ENCODE measurements at places on chromosomes 7 and 10.

DNA sequence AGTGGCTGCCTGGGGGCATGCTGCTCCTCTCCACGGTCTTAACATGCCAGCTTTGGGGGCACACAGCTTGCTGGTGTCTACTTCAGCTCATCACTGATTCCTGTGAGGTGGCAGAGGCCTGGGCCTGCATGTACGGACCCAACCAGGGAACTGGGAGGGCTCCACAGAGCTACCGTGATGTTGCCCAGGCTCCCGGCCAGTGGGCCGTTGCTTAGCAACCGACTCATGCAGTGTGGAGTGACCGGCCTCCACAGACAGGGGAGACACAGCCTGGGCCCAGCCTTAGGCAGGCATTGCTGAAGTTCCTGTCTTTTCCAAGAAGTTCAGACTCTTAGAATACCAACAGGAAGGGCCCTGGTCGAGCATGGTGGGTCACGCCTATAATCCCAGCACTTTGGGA is 25.8 kb upstream of the SH2B2 start:
- no peak for DNase-seq

DNA sequence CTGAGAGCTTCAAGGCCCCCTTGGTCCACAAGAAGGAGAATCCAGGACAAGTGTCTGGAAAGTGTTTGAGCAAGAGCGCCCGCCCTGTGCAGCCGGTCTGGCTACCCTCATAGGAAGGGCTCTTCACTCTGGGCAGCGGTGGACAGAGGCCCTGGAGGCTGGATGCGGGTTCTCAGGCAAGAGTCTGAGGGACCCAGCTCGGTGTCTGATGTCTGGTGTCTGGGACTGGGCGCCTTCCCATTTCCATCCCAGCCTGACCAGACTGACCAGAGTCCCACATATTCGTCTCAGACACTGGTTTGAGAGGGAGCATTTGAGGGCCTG is 59.8 kb downstream of the HK1 start:
- DNase-seq = no peak

DNA sequence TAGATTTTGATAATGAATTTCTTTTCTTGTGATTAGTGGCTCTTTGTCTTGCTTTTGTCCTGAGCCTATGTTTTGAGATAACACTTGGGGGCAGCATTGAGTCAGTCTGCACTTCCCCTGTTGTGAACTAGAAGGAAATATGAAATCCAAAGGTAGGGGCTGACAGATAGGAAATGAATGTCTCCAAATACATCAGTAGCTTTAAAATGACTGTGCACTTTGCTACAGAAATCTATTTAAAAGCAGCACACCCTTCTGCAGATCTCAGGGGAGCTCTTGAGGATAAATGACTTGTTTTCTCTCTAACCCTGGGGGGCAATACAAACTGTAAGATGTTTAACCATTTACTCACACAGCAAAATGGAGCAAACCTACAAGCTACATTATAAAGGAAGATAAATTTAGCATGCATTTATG is 176.0 kb upstream of the MYO3A start:
- no peak for DNase-seq

- DNase-seq = no peak
Measured at GRCh38 chr7:155879592-155879991, 67.3 kb upstream of the SHH start.

DNA sequence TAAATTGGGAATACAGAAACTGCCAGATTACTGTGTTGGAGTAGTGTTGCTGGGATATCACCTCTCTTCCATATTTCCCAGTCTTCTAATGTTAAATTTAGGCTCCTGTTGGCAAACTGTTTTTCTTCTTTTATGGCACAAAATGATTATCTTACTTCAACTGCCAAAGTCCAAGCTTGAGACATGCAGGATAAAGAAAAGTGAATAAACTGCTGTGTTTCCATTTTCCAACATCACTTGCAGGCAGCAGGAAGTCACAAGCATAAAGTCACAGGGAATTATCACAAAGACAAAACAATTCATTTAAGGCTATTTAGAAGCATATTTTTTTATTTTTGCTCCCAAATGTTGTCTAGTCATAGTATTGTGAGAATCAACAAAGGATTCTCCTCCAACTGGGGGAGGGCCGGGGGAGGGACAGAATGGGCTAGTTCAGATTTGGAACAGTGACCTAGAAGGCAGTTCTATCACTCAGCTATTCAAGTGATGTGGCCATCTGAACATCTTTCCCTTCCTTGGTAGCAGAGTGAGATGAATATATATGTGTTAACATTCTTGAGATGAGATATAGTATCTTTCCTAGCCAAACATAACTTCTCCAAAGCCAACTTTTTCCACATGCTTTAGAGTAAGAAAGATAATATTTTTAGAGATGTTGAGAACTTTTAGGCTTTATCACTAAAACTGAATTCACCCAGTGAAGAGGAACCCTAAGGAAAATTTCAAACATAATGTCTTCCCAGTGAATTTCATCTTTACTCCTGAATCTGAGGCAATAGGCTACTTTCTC is 364.7 kb downstream of the CTNNA3 start:
- no peak for DNase-seq

GRCh38 chr7:97016381-97017191 is 8.0 kb downstream of the DLX5 start:
- no peak for DNase-seq

DNA sequence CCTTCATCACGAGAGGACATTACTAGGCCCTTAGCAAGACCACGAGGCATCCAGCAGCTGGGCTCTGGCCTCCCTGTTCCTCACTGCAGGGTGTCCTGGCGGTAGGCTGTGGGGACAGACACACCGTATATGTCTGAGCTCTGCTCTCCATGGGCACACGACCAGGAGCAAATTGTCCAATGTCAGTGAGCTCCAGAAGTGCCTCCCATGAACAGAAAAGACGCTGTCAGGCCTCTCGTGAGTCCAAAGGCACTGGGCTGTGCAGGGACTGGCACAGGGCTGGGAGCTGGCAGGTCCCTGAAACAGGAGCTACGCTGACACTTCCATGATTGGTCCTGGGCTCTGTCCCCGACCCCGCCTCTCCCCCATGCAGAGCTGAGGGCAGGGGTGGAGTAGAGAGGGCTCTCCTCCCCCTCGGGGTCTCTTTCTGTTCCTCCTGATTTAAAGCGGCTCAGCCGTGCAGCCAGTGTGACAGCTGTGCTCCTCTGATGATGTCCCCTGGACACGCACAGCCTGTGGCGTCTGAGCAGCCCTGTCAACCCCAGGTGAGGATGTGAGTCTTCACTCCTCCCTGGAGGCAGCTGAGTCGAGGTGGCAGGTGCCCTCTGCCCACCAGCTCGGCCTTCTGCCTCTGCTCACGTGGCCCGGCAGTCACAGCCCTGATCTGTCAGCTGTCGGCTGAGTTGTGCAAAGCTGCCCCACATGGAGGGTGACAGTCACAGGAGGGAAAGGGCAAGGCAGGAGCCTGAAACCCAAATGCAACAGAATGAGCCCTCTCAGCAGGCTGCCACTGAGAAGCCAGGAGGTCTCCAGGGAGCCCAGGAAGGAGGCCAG is 13.0 kb downstream of the ANTXRL start:
- no peak for DNase-seq

GRCh38 chr10:29689001-29689400 is 54.2 kb upstream of the SVIL start:
- peak; percentile 46 for DNase-seq

GRCh38 chr7:42236976-42237810 is at the start of gene GLI3:
Gene GLI3, minus strand, starts transcription at chr7:42237209. Its CDS starts 13,956 bp downstream, at chr7:42223253.
- DNase-seq = no peak

DNA sequence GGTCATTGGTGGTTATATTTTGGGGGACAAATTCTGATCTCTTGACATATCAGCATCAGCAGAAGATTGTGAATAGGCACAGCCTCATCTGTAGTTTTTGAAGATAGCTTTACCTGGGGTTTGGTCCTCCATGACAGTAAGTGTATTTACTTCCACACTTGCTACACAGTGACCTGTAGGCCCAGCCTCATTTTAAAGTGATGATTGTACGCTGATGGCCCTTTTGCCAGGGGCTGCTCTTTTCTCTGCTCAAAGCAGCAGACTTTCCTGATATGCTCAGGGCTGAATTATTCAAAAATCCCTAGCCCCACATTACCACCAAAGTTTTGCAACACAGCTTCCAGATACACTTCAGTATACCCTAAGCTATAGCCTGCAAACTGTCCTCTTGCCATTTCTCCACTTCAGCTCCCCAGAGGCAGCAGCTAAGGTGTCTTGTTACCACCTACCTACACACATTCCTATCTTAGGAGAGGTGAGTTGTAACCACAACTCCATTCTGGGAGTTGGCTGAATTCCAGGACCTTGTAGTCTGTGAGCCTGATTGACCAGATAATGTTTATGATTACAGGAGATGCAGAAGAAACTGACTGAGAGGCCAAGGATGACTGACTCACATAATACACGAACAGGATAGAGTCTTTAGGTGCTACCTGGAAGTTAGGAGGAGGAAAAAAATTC is 6.0 kb downstream of the ASB4 start:
- DNase-seq = no peak

GRCh38 chr10:13298748-13299436 is 972 bp downstream of the PHYH start:
- DNase-seq = no peak

GRCh38 chr7:45969940-45970339 is 48.9 kb upstream of the IGFBP3 start:
- no peak for DNase-seq

- DNase-seq = no peak
Measured at GRCh38 chr7:143410521-143411004, 1.9 kb upstream of the EPHA1 start.

- no peak for DNase-seq
Measured at GRCh38 chr10:81909453-81909852, 34.5 kb downstream of the NRG3 start.

DNA sequence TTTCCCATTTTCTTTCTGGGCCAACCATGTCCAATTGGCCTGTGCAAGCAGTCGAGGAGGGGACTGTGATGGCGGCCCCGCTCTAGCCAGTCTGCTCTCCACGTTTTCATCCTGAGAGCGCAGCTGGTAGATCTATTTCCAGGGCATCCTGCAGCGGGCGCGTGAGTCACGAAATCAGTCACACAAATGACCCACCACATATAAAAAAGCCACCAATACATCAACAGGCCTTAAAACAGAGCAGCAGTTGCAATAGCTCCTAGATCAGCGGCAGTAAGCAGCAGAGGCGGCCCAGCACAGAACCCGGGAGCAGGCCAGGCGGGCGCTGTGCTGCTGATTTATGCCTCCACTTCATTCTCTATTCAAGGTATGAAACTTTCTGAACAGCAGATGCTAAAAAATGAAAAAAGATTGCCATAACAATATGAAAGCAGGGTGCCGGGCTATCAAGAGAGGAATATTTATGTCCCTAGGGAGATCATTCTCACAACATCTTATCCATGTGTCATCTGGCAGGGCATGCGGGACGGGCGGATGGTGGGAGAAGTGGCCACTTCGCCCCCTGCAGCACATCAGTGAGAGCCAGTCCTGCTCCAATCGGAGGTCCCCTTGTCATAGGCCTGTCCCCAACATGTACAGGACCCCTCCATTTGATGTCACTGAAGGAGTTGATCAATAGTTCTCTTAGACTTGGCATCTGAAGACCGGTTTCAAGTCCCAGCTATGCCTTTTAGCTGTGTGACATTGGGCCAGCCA is 98.0 kb upstream of the GPR26 start:
- no peak for DNase-seq

DNA sequence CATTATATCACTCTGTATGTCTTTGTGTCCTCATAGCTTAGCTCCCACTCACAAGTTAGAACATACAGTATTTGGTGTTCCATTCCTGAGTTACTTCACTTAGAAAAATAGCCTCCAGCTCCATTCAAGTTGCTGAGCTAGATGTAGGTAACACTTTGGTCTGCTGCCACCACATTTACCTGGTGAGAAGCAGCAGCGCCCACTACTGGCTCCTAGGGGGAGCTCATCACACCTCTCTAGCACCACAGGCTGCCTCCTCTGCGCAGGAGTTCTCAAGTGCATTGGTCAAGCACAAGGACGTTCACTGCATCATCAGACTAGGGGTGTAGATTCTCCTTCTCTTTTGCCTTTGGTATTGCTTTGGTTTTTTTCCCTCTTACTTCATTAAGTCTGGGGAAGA is 530.9 kb upstream of the AUTS2 start:
- no peak for DNase-seq

DNA sequence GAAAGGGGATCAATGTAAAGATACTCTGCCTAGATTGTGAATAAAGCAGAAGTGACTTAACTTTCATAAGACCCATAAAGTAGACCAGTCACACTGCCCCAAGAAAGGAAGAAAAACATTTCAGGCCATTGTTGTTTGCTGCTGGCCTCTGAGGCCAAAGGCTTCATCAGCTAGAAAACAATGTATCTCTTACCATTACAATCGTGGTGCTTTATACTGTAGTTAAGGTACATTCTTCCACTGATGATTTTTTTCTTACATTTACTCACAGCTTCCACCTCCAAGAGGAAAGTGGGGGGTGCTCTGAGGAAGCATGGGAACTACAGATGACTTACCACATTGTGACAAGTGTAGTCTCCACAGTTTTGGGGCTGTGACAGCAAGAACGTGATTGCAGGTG is 68.6 kb downstream of the NRG3 start:
- no peak for DNase-seq

DNA sequence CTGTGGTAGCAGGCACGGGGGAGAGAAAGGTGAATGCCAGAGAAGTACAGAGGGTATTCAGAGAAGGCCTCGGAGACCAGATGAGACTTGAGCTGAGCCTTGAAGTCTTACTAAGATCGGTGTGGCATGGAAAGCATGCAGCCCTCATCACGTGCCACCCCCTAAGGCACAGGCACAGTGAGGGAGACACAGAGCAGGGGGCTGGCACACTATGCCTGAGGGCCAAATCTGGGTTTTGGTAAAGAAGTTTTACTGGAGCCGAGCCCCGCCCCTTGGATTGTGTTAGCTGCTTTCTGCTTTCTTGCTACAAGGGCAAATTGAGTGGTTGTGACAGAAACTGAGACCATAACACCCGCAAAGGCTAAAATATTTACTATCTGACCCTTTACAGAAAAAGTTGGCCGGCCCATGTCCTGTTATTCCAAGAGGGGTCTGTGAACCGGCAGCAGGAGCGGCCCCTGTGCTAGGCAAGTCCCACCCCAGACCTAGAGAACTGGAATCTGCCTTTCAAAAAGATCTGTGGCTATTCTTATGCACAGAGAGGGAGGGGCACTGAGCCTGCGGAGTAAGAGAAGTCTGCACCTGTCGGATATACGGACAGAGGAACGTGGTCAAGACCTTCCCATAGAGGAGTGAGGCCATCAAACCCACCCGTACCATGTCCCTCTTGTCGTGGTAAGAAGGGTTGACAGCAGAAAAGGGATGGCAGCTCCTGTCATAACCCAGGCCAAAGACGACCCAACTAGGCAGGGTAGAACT is 109.3 kb upstream of the RHEB start:
- no peak for DNase-seq

- no peak for DNase-seq
Measured at GRCh38 chr7:78558566-78558965, 760.0 kb downstream of the PHTF2 start.

DNA sequence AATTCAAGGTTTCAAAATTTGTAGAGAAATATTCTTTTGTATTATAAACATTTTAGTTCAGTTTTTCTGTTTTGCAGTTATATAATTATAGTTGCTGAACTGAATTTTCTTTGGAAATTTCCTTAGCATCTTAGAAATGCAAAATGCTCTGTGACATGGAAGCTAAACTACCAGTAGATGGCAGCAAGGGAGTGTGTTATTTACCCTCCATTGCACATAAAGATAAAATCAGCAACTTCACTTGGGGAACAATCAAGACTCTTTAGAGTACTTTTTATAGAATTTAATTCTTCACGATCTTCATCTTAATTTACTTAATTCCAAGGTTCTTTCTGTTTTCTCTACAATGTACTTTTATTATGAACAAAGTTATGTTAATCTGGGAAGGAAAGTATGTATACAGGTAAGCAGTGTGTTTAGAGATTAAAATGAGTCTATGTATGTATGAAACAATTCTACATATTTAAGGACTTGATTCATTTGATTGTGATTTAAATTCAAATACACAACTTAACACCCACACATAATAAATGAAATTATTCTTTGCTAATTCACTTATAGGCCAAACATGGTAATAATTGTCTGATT is 404.2 kb downstream of the THSD7A start:
- DNase-seq = no peak
